ENCODE measurements at places on chromosomes 1 and 21.

- DNase-seq = no peak
These were observed 40.4 kb upstream of the LRRC7 start for GRCh38 chr1:69527273-69527672.

GRCh38 chr1:47732489-47732888, 264.7 kb downstream of the TRABD2B start:
- DNase-seq = no peak

GRCh38 chr1:202285908-202286307, 55.8 kb downstream of the UBE2T start:
- DNase-seq = no peak

GRCh38 chr21:42309753-42310213, 5.4 kb downstream of the TFF3 start:
- no peak for DNase-seq

DNA sequence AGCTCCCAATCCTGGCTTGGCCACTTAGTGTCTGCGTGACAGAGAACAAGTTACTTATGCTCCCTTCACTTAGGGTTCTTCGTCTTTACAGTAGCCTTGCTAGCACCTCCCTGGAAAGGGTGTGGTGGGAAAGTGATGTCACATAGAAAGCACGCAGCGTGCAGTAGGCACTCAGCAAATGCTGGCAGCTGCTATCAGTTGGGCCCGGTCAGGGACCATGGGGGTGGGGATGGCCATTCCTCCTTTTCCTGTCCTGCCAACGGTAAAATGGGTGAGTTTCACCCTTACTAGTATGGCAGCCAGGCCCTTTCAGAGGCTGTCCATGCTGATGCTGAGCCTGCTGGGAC, 6.2 kb upstream of the KCNA10 start:
- DNase-seq = no peak

GRCh38 chr1:157249326-157249725, 111.1 kb upstream of the ETV3 start:
- DNase-seq = no peak

DNA sequence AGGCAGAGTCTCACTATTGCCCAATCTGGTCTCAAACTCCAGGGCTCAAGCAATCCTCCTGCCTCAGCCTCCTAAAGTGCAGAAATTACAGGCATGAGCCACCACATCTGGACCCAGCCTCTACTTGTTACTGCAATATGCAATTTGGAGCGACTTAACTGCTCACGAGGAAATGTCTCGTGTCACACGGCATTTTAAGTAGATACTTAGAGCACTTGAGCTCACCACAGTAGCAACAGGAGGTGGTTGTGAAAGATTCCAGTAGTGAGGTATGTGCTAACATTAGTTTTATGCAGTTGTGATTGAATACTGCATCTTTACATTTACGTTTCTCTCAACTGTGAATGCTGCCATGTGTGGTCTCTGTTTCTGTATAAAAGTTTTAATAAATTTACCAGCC, 5.8 kb upstream of the NDUFV3 start:
- no peak for DNase-seq

DNA sequence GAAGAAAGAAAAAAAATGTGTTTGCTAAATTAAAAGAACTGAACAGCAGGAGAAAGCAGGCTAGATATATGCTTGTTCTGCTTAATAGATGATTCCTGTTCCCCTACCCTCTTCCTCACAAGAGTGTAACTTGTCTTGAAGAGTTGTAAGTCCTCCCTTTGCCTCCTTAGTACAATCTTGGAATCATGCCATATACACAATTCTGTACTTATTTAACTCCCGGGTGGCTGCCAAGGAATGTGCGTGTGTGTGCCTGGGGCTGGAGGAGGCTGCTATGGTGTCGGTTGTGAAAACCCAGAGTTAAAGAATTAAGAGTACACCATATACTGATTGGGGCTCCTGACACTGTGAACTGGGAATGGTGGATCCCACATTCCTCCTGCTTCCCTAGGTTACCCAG, 194.2 kb downstream of the SIPA1L2 start:
- no peak for DNase-seq

GRCh38 chr1:64955097-64956009, 11.0 kb downstream of the JAK1 start:
- no peak for DNase-seq

GRCh38 chr1:88740784-88741183, 56.7 kb downstream of the PKN2 start:
- no peak for DNase-seq

DNA sequence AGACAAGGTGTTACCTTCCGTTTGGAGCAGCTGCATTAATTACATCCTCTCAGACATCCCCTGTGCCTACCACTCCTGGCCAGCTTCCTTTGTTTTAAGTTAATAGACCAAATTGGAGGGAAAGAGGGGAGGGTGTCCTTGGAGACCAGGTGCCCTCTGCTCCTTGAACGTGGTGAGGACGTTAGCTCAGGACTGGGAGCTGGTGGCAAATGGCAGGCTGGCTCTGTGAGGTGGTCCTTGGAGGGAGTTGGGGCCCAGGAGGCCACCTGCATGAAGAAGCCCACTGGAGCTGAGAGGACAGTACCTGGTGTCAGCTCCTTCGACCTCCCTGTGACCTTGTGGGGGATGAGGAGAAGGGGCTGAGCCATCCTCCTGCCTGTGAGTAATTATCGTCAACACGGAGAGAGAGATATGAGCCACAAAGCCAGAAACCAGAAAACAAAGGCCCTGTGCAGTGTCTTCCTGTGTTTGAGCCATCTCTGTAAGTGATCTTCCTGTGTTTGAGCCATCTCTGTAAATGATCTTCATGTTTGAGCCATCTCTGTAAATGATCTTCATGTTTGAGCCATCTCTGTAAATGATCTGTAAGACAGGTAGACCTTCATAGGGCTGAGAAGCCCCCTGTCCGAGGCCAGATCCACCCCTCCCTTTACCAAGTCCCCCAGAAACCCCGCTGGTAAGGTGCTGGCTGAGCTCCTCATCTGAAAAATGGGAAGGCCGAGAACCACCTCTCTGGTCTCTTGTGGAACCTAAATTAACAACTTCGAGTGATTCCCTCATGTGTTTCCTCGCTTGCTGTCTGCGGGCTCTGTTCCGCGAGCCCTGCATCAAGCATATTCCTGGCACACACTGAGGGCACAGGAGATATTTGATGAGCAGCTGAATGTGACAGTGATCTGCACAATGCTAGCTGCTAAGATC, 126.0 kb downstream of the CAMTA1 start:
- no peak for DNase-seq

DNA sequence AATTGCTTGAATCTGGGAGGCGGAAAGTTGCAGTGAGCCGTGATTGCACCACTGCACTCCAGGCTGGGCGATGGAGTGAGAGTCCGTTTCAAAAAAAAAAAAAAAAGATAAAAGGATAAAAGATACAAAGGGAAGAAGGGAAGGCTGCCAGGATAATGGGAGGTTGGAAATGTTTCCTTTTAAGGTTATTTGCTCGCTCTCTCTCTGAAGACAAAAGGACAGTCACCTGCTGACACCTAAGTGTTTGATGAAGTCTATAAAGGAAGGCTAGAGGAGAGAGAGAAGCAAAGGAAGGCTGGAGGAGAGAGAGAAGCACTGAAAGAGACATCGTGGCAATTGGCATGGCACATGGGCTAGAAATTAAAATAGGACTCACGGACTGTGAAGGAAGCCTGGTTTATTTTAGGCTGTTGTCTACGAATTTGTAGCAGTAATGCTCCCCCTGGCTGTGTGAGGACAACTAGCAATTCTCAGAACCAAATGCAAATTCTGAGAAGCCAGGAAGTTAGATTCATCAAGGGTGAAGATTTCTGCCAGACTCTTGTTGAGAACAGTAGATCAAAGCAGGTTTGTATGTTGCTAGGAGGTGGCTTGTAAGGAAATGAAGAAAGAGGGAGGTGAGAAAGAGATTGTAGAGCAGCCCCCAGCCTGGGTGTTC, 154.2 kb downstream of the ZP4 start:
- DNase-seq = no peak

- no peak for DNase-seq
These were observed 142.3 kb upstream of the TMPRSS15 start for GRCh38 chr21:18545908-18546307.

GRCh38 chr1:54459140-54459539, 52.9 kb upstream of the SSBP3 start:
- DNase-seq = no peak

GRCh38 chr1:219659684-219660083, 46.8 kb upstream of the ZC3H11B start:
- no peak for DNase-seq

- no peak for DNase-seq
These were observed 37.2 kb downstream of the ALG14 start for GRCh38 chr1:95035536-95035935.

GRCh38 chr1:33302325-33302724, 18.6 kb downstream of the A3GALT2 start:
- no peak for DNase-seq

DNA sequence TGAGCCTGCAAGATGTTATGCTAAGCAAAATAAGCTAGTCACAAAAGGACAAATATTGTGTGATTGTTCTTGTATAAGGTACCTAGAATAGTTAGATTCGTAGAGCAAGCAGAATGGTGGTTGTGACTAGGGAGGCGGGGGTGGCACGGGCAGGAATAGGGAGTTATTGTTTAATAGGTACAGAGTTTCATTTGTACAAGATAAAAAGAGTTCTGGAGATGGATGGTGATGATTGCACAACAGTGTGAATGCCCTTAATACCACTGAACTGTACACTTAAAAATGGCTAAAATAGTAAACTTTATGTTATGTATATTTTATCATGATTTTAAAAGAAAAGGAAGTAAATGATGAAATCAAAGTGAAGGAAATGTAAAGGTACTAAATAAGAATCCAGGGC, 20.6 kb downstream of the LRRC42 start:
- no peak for DNase-seq

GRCh38 chr1:115337276-115337632, 795 bp downstream of the NGF start:
- DNase-seq = no peak

GRCh38 chr1:36321119-36321951, 2.1 kb downstream of the EVA1B start:
- DNase-seq = no peak

DNA sequence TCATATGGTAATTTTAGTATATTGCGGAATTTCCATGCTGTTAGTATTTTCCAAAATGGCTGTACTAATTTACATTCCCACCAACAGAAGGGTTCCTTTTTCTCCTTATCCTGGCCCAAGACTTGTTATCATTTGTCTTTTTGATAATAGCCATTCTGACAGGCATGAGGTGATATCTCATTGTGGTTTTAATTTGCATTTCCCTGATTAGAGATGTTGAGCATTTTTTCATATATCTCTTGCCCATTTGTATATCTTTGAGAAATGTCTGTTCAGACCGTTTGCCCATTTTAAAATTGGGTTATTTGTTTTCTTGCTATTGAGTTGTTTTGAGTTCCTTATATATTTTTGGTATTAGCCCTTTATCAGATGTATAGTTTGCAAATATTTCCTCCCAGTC, 14.0 kb downstream of the CAPZA1 start:
- DNase-seq = no peak

DNA sequence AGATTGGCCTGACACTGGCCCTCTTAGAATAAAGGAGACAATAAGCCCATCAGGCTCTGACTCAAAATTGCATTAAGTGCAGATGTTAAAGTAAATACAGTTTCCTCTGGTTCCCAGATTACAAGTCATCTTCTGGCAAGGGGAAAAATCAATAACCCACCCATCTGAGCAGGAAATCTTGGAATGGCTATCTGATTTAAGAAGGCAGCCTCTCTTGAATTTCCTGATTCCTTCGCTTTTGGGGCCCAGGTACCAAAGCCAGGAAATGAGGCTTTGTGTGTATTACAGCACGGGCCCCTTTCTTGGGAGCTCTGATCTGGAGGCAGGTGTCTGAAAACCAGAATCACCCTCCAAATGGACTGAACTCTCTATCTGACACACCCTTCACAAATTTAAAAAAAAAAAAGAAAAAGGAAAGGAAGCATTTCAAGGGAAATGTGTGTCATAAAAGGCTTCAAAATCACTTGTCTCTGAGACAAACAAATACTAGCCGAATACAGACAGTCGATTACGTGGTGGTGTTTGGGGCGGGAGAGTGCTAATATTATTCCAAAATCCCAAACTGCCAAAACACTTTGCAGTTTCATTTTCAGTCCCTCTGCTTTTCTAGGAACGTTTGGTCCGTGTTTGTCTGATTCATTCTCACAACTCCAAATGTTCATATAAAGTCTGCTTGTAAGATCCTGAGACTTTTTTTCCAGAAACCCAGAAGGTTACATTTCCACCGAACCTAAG, 240.9 kb upstream of the CAMK1G start:
- DNase-seq = no peak

DNA sequence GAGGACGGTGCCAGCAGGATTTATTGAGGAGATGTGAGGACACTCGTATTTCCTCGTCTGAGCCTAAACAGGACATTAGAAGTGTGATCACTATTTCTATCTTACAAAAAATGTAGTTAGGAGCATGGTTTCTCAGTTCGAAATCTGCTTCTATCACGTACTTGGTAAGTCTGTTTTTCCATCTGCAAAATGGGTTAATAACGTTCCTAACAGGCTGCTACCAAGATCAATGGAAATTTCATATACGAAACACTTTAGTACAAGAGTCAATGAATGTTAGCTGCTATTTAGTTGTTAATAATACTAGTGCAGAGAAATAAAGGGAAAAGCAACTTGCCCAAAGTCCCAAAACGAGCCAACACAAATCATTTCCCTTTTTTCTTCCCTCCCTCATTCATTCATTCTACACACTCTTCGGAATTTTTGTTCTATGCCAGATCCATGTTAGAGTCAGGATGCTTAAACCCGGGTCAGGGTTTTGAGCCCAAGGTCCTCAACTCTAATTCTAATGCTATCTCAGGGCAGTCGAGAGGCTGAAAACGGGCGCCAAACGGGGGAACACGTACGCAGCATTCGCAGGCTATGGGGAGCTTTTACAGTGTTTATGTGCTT, 608 bp downstream of the SNRNP40 start:
- DNase-seq = no peak

DNA sequence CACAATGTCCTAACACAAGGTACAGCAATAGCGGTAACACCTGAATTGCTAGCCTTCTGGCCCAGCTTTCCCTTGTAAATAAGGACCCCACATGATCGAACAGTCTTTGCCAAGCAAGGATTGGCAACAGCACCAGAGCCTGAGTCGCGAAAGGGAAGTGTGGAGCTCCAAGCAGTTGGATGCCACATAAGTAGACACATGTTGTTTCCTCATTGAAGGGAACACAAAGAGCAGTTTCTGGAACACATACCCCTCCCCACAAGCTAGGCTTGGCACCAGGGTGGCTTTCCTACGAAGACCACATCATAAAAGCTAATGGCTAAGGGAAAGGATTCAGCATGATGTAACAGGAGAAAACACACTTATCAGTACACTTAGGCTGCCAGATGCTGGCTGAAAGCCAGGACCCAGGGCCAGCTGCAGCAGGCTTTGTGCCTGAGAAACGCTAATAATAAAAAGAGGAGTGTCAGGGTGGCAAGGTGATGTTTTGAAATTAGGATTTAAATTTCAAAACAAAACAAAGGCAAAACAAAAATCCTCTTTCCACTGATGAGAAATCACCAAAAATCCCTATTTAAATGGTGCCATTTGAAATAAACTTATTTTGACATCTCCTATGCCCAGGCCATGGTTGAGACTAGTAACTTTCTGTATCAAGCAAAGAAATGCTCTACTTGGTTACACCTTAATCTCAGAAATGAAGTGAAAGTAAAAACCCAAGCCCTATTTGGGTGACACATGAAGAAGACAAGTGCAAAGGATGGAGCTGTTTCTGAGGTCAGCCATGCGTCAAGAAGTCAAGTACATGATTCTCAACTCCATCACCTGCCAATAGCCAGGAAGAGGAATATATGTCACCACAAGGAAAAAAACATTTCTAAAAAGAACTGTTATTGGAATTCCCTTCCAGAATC, 11.9 kb upstream of the CPLANE2 start:
- DNase-seq = no peak
